ENCODE measurements at places on chromosomes 2 and 18. TPM values are rescaled to one million over a fixed set of nuclear protein-coding genes. Genes with fewer than 3 reads are reported as not detected.

Gene TWIST2
- 128 TPM for total RNA-seq

Gene CPLX4
- not detected for total RNA-seq

- H3K27me3 ChIP-seq, result peaks cover 24% of the 10 kb centered on the region
- no peak overlapping the region for H3K4me3 ChIP-seq
- no peak overlapping the region for H3K27ac ChIP-seq
- no peak for DNase-seq
Observed at GRCh38 chr18:49609256-49610021, 47.6 kb downstream of the LIPG start.

GRCh38 chr18:10051877-10052631 is 138.2 kb downstream of the VAPA start:
- peak; percentile 79 for DNase-seq
- peaks cover 38% of the 10 kb centered on the region for H3K4me1 ChIP-seq
- no peak overlapping the region for H3K4me3 ChIP-seq
- H3K27ac ChIP-seq, result peak overlapping the region; percentile 78
- no peaks in the 10 kb centered on the region for H3K27me3 ChIP-seq

Gene SLC5A7
- not detected for total RNA-seq

All from HFFc6 (cell line).